ENCODE measurements at places on chromosomes 2 and 18.

DNA sequence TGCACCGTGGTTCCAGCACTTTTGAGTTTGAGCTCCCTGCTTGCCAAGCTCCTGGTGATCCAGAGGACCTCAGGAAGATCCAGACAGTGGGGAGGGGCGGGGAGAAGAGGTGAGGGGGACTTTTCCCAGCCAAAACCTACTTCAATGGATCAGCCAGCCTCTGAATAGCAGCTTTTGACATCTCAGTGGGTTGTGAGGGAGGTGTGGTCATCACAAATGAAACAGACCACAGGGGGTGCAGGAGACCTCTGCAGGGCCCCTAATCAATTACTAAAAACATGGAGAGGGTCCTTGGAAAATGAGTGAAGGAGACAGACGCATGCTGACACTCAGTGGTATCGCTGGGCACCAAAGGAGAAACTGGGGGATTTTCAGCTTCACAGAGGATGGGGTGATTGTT, 372.7 kb downstream of the ZNF521 start:
- no peak for DNase-seq

- no peak for DNase-seq
These were observed 369.9 kb downstream of the LPIN1 start for GRCh38 chr2:12116228-12116750.

DNA sequence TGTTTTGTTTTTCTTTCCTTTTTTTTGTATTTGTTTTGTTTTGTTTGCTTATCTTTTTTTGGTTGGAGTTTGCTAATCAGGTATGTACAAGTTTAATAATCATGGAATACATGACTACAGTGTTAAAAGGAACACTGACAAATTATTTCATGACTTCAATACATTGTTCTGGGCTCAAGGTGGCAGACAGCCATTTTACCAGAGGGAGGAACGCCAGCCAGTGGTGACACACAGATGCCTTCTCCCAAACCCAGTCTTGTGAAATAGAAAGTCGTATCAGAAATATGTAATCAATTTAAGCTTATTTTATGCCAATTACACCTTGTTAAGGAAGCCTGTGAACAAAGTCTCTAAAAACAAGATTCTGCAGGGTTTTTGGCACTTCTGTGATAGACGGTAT, 264.0 kb upstream of the EPHA4 start:
- no peak for DNase-seq

- DNase-seq = peak; percentile 78
These were observed 35.9 kb downstream of the ADI1 start for GRCh38 chr2:3483227-3483985.

GRCh38 chr18:46764586-46764985, 7.7 kb upstream of the ST8SIA5 start:
- DNase-seq = no peak

DNA sequence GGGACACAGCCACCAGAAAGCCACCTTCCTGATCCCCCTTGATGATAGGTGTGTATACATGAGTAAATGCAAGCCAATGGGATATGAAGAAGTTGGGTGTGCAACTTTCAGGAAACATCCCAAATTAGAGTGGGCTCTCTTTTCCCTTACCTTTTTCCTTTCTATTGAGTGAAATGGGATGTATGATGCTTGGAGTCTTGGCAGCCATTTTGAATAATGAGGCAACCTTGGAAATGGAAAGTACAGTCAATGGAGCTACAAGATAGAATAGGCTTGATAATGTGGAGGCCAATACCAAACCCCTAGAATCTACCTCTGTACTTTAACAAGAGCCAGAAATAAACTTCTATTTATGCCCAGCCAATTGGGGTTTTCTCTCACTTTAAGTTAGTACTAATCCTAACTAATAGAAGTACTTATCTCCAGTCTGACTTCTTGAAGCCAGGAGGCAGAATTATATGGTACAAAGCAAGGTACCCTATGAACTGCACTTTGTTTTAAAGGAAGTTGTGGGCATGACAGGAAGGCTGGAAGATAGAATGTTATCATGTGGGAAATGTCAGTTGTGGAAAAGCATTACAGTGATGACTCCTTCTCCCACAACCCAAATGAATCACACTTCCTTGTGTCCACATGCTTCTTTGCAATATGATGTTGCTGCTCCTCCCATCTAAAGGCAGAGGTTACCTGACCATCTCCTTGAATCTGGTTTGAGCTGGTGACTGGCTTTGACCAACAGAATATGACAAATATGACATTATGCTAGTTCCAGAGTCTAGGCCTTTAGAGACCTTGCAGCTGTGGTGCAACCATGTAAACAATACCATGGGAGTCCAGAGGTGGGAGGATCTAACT, 12.9 kb upstream of the NABP1 start:
- no peak for DNase-seq

All from NCI-H510A (cell line).